ENCODE measurements at places on chromosomes 6 and 20. TPM values are rescaled to one million over a fixed set of nuclear protein-coding genes. Genes with fewer than 3 reads are reported as not detected.

BNIP5 gene
- total RNA-seq = 17.4 TPM

DNA sequence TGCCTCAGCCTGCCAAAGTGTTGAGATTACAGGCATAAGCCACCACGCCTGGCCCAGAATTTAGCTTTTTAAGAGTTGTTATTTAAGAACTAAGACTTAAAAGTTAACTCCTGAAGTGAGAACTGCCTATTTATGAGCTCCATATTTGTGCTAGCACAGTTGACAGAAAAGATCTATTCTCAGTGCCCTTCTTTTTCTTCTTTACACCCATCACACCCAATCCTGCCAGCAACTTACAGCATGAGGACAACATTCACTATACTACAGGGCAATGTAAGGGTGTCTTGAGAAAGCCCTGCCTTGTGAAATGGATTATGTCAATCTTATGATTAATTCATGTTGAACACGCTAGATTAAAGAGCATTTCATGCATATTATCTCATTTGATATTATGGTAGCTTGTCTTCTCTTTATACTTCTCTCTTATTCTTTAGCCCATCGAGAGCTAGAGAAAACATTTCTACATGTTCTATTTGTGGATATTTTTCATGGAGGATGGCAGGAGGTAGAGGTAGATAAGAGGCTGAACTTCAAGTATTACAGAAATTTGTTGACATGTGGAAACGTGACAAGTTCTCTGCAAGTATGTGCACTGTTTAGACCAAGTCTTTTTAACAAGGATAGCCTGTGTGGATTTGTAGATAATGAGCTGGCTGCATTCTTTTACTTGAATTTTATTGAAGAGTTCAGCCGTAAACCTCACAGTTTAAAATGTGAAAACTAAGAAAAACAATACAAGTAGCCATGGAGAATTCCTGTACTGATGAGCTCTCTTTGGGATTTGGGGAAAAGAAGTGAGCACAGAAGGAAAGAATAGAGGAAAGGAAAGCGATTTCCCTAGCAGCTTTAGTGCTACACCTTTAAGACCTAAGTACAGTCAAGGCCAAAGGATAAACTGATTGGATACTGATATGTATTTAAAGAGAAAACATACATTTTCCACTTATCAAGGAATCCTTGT lies 212.2 kb downstream of the ARHGAP18 start:
- DNase-seq = no peak

DNA sequence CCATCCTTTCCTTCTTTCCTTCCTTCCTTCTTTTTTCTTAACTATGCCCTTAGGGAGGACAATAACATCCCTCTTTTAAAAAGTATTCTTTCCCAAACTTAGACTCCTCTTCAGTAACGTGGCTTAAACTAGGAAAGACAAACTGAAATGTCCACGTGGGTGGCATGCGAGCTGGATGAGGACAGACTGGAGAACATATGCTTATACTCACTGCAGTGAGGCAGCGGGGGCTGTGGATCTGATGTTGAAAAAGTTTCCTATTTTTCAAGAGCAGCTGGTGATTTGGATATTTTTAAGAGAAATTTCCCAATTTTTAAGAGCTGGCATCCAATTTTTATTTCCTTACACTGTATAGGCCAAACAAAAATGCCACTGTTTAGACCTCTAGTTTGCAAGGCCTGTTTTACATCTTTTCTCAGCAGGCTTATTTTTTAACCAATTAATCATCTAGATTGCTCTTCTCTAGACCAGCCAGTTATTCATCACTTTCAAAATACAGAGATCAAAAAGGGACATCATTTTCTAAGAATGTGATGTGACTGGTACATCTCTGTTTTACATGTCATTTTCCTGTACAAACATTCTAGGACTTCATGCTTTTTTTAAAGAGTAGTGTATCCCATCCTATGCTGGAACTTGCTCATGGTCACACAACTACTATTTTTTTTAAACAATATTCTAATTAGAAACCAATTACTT lies 226.5 kb downstream of the BTBD9 start:
- DNase-seq = no peak

DNA sequence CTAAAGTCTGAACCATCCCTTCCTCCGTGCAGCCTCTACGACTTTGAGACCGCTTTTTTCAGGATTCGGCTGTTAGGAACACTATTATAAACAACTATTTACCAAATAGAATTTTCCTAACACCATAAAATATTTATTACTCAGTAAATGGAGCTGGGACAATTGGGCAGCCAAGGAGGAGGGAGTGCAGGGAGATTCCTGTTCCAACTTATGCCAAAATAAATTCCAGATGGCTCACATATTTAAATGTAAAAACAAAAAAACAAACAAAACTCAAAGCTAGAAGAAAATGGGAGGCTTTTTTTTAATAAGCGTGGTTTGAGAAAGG lies 48.1 kb downstream of the TCP11 start:
- DNase-seq = no peak

DNA sequence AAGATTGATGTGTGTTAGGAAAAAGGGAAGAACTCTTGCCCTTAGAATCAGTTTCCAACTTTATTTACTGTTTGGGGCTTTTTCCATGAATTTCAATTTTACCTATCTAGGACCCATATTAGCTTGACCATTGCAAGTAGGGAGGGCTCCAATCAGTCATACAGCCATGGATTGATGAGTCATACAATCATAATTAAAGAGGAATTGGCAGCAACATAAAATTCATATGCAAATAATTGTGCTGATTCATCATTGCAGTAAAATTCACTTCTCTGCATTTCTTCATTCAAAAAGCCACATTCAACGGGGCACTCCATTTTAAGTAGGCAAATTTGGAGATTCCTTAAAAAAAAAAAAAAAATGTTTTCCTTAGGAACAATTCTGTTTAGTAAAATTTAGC lies 1016.4 kb downstream of the KIF16B start:
- DNase-seq = no peak

Data from mucosa of descending colon (tissue), 3 donors.